ENCODE measurements at places on chromosomes 13 and 19. TPM values are rescaled to one million over a fixed set of nuclear protein-coding genes. Genes with fewer than 3 reads are reported as not detected.

TPTE2 gene
- not detected for polyA plus RNA-seq

SLC7A9 gene
- polyA plus RNA-seq = not detected

UPF3A gene
- 12.3 TPM for polyA plus RNA-seq

DNA sequence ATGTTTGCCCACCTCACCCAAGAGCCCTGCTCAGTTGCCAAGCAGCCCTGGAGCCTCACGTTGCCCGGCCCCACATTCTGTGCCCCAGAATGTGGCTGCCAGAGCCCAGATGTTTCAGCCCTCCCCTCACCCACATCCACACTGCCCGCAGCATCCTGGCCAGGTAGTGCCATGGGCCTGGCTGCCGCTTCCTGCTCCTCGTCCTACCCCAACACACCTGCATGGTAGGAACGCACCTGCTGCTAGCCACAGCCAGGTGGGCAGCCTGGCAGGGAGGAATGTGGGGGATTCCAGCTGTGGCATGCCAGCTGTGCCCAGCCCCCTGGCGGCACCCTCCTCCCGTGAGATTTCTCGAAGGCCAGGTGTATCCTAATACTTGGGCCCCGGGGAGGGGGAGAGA lies 7.5 kb upstream of the NFIX start:
- peaks cover 16% of the 10 kb centered on the region for H3K4me1 ChIP-seq
- no peaks in the 10 kb centered on the region for H3K27me3 ChIP-seq
- H3K36me3 ChIP-seq = no peaks in the 10 kb centered on the region
- H3K27ac ChIP-seq = no peak overlapping the region
- no peak for DNase-seq

DNA sequence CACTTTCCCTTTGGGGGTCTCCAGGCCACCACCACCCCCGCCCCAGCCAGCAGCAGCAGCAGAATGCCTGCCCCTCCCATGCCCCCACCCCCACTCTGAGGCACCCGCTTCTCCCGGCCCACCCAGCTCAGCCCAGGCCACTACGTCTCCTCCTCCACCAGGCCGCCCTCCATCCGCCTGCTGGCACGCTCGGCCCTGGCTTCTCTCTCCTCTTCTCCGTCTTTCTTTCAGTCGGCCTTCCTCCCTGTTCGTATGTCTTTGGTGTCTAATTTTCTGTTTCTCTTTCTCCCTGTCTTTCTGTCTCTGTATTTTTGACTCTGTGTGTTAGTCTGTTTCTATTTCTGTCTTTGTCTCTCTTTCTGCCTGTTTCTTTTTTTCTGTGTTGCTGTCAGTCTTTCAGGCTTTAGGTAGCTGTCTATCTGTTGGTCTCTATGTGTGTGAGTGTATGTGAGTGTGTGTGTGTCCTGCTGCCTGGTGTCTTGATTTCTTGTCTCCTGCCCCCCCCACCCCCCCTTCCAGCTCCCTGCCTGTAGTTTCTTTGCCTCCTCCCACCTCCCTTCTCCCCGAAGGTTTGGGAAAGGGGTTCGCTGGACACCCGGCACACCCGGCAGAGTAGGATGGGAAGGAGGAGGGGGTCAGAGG lies at the start of gene LGI4:
Gene LGI4, minus strand, starts transcription at position 459 of the 642 bp plus-strand sequence. Its CDS starts 379 bp downstream, at position 80.
- no peaks in the 10 kb centered on the region for H3K27me3 ChIP-seq
- no peaks in the 10 kb centered on the region for H3K4me1 ChIP-seq
- no peak within 1 kb of the TSS for H3K4me3 ChIP-seq
- H3K36me3 ChIP-seq = no peaks in the 10 kb centered on the region
- no peak for DNase-seq

- no peak for DNase-seq
- no peak overlapping the region for H3K27ac ChIP-seq
- H3K36me3 ChIP-seq = no peaks in the 10 kb centered on the region
- H3K27me3 ChIP-seq = no peaks in the 10 kb centered on the region
Observed at GRCh38 chr13:79457948-79458347, 23.0 kb upstream of the NDFIP2 start.

DNA sequence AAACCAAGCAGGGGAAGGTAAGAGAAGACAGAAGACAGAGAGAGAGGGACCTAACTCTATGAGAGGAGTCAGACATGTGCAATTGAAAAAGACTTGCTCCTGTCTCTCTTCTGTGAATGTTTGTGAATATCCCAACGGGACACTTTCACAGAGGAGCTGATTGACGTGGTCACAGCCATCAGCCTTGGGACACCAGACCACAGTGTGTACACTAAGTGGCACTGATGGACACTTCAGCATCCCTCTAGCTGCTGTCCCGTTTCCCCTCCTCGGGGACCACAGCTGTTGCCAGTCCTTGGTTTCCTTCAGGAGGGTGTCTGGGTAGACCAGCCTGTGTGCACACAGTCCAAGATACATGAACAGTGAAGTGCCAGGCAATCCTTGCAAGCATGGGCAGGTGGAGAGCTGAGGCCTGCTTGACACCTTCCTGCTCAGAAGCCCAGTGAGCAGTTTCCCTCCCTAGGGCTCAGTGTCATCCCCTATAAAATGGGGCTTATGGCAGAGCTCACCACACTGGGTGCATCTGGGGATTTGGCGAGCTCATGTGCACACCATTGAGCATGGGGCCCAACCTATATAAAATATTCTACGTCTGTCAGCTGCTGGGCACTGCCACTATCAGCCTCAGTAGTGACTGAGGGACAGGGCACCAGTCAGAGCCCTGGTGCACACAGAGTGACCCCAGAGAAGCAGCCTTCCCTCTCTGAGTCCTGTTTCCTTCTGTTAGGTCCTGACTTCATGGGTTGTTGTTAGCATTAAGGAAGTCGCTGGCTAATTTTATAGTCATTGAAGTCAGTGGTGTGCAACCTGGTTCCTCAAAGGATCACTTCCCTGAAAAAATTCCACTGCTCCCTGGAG lies 4.3 kb upstream of the USF2 start:
- peaks cover 11% of the 10 kb centered on the region for H3K4me1 ChIP-seq
- H3K4me3 ChIP-seq = no peak overlapping the region
- H3K27ac ChIP-seq = peak overlapping the region; percentile 0

DNA sequence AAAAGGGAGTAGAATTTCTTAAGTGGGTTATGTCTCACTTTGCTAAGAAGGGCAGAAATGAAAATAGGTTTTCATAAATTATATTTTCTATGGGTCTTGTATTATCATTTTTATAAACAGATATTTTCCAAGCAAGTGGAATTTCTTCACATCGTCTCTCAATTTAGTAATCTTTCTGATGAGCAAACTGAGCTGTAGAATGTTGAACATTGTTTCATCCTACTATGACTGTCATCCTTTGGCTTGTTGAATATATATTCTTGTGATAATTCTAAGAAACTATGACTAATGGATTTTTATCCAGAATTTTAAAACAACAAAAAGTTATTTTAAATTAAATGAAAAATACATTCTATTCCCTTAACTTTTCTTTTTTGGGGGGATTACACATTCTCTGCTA lies 313.8 kb downstream of the ENOX1 start:
- no peak overlapping the region for H3K4me3 ChIP-seq
- H3K27me3 ChIP-seq = no peaks in the 10 kb centered on the region
- H3K27ac ChIP-seq = no peak overlapping the region
- H3K4me1 ChIP-seq = no peaks in the 10 kb centered on the region

DNA sequence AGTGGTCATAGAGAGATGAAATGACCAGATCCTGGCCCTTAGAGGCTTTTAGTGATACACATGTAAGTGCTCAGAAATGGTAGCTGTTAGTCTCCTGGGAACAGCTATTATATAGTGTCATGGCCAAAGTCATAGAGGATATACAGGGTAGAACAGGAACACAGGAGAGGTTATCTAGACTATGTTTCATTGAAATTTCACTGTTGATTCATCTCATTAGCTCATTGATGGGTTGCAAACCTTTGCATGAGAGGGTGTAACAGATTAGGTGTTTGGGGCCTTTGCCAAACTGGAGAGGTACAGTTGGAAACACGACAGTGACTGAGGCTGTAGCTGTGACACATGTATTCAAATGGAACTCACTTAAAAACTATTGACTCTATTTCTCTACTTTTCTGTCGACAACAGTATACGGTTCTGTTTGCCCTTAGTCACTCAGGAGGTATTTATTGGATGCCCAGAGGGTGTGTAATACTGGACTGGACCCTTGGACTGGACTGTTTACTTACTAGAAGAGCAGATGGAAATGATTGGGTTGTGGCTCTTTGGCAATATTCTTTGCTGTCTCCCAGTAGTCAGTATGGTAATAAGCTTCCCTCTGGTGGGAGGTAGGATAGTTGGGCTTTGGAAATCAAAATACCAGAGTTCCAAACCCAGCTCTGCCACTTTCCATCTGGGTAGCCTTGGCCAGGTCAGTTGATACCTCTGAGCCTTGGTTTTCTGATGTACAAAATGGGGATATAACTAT lies 29.8 kb downstream of the ARHGAP35 start:
- DNase-seq = no peak
- H3K27me3 ChIP-seq = no peaks in the 10 kb centered on the region
- H3K36me3 ChIP-seq = no peaks in the 10 kb centered on the region
- H3K27ac ChIP-seq = no peak overlapping the region
